DND-41 (cell line): ENCODE measurements at places on chromosomes 7 and 10.

GRCh38 chr7:79182283-79182682, 271.2 kb downstream of the MAGI2 start:
- no peak for DNase-seq

GRCh38 chr7:50164559-50165170, 71.6 kb upstream of the ZPBP start:
- DNase-seq: peak; percentile 20

DNA sequence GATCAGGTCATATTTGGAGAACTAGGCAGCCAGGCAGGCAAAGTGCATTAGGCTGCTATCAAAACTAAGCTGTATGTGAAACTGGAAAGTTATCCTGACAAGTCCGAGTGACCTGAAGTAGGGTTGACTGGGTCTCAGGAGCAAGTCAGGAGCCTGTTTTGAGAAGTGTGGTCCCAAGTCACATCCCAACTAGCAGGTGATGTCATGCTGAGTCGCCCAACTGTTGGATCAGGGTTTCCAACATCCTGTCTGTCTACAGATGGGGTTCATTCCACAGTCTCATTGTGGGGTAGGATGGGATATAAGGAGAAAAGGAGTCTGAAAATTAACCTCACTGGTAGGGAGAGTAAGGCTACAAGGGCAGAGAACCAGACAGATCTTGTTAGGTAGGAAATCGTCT, 27.0 kb downstream of the SLC26A4 start:
- no peak for DNase-seq

DNA sequence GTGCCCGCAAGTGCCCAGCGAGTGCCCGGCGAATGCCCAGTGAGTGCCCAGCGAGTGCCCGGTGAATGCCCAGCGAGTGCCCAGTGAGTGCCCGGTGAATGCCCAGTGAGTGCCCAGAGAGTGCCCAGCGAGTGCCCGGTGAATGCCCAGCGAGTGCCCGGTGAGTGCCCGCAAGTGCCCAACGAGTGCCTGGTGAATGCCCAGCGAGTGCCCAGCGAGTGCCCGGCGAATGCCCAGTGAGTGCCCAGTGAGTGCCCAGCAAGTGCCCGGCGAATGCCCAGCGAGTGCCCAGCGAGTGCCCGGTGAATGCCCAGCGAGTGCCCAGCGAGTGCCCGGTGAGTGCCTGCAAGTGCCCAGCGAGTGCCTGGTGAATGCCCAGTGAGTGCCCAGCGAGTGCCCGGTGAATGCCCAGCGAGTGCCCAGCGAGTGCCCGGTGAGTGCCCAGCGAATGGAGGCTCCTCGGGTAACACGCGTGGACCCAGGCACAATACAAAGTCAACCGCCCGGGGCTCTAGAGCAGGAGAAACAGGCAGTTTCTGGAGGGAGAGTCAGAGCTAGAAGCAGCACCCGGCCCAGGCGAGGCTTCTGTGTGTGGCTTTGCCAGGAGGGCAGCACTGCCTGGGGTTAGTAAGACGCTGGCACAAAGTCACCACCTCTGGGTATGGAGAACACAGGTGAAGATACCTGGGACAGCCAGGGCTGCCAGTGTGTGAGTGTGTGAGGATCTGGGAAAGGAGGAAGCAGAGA, 38.2 kb upstream of the CFAP46 start:
- DNase-seq: no peak

DNA sequence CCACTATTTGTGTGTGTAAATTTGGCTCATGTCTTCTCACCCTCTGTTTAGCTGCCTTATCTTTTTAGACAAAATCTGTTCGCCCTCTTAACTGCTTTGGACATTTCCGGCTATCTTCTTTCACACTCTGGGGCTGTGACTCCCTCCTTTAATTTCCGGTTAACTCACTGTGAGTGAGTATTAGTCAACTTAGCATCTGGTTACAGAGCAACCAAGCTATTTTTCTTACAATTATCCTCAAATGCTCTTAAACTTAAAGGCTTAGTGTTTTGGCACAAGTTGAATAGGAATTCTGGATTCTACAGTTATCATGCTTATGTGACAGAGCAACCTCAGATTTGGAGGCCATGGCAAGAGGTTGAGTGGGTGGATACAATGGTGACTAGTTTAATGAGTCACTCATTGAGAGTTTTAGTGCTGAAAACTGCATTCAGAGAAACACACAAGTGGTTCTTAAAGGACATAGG, 177.6 kb upstream of the SEMA3A start:
- no peak for DNase-seq

DNA sequence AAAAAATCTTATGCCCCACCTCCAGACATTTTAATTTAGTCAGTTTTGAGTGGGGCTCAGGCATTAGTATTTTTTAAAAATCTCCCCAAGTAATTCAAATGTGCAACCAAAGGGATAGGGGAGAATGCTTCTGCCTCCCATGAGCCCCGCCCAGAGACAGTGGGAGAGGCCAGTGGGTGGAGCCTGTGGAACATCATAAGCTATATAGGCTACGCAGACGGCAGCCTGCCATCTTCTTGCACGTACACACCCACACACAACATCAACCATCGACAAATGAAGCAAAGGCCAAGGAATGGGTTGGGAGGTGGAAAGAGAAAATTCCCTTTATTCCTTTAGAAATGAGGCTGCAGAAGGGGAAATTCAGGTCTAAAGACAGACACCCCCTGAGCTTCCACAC, 25.2 kb downstream of the CREB3L2 start:
- DNase-seq: no peak

- DNase-seq: no peak
Observed at GRCh38 chr7:155456738-155457543, 988 bp upstream of the EN2 start.

- DNase-seq: no peak
Observed at GRCh38 chr7:883055-884021, 7.0 kb downstream of the GET4 start.

DNA sequence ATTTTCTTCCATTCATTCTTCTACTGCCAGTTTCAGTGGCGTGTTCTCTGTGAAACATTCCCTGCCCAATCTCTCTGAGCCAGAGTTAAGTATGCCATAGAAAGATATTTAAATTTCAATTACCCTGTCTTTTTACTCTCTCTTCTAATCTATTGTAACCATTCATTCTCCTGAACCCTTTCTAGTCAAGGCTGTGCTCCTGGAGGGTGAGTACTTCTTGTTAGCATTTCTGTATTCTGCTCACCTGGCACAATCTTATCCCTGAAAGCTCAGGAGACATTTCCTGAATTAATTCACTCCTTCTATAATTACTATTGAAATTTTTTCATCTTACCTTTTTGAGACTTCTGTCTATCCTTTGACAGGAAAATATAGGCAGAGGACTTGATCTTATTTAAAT, 271.7 kb downstream of the HGF start:
- DNase-seq: no peak

DNA sequence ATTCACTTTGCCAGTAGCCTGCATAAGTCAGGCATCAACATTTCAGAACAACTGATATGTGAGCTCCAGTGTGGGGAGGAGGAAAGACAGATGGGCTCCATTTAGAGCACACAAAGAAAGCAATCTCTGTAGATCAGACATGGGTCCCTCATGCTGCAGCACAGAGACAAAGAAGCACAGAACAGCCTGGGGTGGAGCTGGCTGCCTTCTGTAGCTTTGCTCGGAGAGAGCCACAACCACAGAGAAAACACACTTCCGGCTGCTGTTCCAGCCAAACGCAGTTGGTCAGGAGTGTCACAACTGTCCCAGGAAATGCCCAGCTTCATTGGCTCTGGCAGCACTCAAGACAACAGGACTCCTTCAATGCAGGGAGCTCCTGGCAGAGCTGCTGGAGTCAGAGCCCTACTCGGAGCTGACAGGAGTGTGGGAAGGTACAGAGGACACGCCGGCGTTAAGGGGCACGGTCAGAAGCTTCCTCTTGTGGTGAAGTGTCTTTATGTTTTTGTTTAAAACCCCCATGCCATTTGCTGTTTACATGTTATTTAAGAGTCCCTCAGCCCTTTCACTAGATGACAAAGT, 494.4 kb downstream of the TCERG1L start:
- DNase-seq: no peak

- peak; percentile 57 for DNase-seq
Observed at GRCh38 chr10:12350167-12350872, 973 bp downstream of the CAMK1D start.

DNA sequence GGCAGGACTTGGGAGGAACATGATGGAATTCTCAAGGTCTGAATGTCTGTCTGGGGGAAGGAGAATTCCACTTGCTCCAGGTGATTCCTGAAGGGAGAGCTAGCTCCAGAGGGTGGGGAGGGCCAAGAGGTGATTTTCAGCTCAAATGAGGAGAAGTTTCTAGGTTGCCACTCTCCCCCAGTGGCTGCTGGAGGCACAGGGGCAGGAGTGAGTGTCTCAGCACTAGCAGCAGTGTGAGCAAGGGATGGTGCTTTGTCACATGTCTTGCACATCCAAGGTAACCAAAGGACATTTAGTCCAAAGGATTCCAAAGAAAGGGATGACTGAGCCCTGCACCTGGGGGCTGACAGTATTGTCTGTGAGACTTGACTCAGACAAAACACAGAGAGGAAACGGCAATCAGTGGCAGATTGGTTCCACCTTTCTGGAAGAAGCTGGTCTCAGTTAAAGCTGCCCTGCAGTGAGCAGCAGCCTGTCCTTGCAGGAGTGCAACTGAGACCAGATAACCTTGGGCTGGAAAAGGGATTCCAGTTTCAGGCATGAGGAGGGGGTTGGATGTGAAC, 51.2 kb upstream of the PCBD1 start:
- no peak for DNase-seq
